ENCODE measurements at places on chromosomes 2 and 18. TPM values are rescaled to one million over a fixed set of nuclear protein-coding genes. Genes with fewer than 3 reads are reported as not detected.

DNA sequence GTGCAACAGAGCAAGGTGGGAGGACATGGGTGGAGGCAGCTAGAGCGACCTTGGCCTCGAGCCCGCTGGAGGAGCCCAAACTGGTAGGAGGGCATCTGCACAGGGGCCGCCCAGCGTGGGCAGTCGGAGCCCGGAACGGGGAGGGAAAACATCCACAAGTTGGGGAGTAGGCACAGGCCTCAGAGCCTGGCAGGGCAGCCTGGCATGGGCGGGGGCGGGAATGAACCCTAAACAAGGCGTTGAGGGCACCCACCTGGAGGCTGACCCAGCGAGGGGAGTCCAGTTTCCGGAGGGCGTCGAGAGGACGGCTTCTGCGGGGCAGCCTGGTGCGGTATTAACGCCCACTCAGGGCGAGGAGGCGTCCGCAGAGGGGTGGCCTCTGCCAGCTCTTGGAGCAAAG lies 129.9 kb downstream of the L3MBTL4 start:
- DNase-seq, result no peak
- H3K4me1 ChIP-seq, result no peaks in the 10 kb centered on the region
- no peak overlapping the region for H3K27ac ChIP-seq
- H3K27me3 ChIP-seq, result no peaks in the 10 kb centered on the region
- H3K36me3 ChIP-seq, result no peaks in the 10 kb centered on the region

GRCh38 chr2:75592030-75592429 lies 31.3 kb upstream of the EVA1A start:
- H3K27ac ChIP-seq, result no peak overlapping the region
- H3K36me3 ChIP-seq, result no peaks in the 10 kb centered on the region
- H3K4me1 ChIP-seq, result no peaks in the 10 kb centered on the region
- no peak overlapping the region for H3K4me3 ChIP-seq
- no peak for DNase-seq

GRCh38 chr2:217282531-217282930 lies 422.7 kb upstream of the TNP1 start:
- no peak for DNase-seq
- no peaks in the 10 kb centered on the region for H3K27me3 ChIP-seq
- no peak overlapping the region for H3K27ac ChIP-seq
- H3K4me3 ChIP-seq, result no peak overlapping the region

DNA sequence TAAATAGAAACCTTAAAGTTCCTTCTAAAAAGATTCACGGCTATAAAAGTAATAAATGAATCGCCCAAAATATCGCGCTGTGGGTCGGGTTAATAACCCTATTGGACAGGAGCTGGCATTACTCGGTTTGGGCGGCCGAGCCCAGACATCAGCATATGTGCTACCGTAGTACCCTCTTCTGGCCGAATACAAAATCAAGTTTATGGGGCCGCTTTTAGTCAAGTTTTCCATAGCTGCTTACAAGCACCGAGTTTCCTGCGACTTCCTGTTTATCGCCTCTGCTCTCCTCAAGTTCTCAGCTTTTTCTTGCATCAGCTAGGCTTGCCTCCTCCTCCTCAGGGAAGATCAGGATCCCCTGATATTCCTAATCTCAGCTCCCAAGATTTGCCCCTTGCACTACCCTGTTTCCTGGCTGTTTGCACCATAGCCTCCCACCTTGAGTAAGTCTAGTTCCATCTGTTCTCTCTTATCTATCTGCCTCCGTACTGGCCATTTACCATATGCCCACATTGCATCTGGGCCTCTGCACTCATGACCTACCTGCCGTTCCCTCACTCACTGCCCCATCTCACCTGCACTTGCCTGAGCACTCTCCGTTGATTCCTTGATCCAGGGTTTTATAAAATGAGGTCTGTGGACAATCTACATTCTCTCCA lies 56.1 kb downstream of the SLC35F5 start:
- H3K4me1 ChIP-seq, result peaks cover 9% of the 10 kb centered on the region
- peak; percentile 48 for DNase-seq
- H3K27ac ChIP-seq, result peak overlapping the region; percentile 9
- H3K4me3 ChIP-seq, result peak overlapping the region; percentile 46

GRCh38 chr2:88874063-88874657 lies 182.7 kb downstream of the RPIA start:
- no peak overlapping the region for H3K4me3 ChIP-seq
- H3K4me1 ChIP-seq, result no peaks in the 10 kb centered on the region

The PLGLB1 gene
- 2.4 TPM for total RNA-seq

The OTOS gene
- not detected for total RNA-seq

The MLPH gene
- total RNA-seq, result 73.5 TPM

DNA sequence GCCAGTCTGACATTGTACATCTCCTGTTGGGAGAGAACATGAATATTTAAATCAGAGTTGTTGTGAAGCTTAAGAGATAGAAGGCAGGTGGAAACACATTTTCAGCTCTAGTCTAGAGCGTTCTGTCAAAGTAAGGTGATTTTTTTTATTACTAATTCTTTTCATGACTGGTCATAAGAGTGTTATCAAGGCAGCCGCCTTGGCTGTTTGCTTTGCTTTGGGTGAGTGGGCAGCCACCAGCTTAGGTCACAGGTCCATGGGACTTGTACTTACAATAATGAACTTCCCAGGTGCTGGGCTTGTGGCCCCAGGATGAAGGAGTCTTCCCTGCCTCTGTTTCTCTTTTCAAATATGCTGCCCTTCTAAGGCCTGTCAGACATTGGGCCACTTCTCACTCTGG lies 256.3 kb downstream of the SRBD1 start:
- no peak overlapping the region for H3K27ac ChIP-seq
- H3K4me3 ChIP-seq, result no peak overlapping the region
- H3K36me3 ChIP-seq, result no peaks in the 10 kb centered on the region
- H3K27me3 ChIP-seq, result no peaks in the 10 kb centered on the region

DNA sequence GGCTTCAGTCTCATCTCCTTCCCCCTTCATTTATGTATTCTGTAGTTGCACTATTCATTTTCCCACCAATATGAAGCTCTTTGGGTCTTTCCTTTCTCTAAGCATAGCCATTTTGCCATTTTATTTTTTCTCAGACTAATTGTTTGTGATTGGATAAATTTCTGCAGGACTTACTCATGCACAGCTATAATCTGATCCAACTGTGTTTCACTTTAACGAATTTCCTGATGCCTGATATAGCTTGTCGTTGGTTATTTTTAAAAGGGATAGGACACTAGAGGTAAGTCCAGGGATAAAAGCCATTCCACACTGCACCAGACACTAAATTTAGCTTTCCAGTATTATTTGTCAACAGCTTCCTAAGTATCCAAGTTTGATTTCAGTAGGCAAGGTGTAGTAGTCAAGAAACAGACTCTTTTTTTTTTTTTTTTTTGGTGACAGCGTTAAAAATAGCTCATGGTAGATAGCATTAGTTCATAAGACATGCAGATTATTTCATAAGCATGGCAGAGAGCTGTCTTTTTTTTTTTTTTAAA lies 17.4 kb downstream of the ASB18 start:
- H3K27me3 ChIP-seq, result peaks cover 15% of the 10 kb centered on the region
- peaks cover 73% of the 10 kb centered on the region for H3K4me1 ChIP-seq
- DNase-seq, result no peak
- H3K4me3 ChIP-seq, result no peak overlapping the region
- peak overlapping the region; percentile 85 for H3K27ac ChIP-seq
- H3K36me3 ChIP-seq, result no peaks in the 10 kb centered on the region

The NEU2 gene
- total RNA-seq, result not detected

DNA sequence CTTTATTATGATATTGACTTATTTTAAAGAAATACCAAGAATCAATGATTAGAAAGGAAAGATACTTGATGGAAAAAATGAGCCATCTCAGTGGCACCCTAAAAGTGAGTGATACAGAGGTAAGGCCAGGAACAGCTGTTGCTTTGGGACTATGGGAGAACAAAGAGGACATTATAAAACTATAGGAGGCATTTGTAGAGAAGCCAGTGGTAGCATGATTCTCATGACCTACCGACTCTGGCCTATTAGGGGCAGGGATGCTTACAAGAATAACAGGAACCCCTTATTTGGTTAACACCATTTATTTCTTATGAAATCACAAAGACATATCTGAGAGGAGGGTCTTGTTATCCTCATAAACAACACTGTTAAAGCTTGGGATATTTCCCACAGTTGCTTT lies 162.2 kb downstream of the RIT2 start:
- no peaks in the 10 kb centered on the region for H3K4me1 ChIP-seq
- no peak overlapping the region for H3K27ac ChIP-seq
- no peaks in the 10 kb centered on the region for H3K36me3 ChIP-seq
- H3K4me3 ChIP-seq, result no peak overlapping the region

- peaks cover 10% of the 10 kb centered on the region for H3K36me3 ChIP-seq
- H3K27ac ChIP-seq, result no peak overlapping the region
These were observed 7.7 kb downstream of the ZSCAN30 start for GRCh38 chr18:35282353-35282752.

The CHRNG gene
- not detected for total RNA-seq

DNA sequence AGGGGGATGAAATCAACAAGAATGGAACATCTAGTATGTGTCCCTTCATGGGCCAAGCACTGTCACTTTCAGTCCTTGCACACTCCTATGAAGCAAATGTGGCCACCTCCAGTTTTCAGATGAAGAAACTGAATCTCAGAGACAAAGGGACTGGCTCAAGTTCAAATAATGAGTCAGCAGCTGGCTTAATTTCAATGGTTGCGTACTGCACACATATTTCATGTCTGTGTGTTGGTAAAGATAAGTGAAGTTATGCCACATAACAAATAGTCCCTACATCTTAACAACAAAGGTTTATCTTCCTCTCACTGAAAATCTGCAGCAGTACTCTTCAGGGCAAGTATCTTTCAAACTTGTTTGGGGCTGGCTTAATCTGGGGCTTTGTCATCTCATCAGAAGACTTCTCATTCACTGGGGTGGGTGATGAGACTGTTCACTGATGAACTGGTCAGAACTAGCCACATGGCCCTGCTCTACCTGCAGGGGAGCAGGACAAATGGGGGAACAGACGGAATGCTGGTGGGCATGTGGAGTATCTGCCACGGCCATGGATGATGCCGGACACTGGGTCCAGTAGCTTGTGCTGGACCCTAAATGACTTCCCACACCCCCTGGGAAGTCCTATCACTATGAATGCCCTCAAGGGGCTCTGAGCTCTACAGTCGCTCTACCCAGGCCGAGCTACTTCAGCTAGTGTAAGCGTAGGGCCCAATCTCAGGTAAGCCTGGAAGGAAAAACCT lies 263.2 kb downstream of the CYP26B1 start:
- no peak for DNase-seq
- H3K4me3 ChIP-seq, result no peak overlapping the region
- H3K27me3 ChIP-seq, result no peaks in the 10 kb centered on the region
- no peaks in the 10 kb centered on the region for H3K36me3 ChIP-seq

The REG3A gene
- not detected for total RNA-seq

- no peaks in the 10 kb centered on the region for H3K27me3 ChIP-seq
- DNase-seq, result no peak
- H3K27ac ChIP-seq, result peak overlapping the region; percentile 74
These were observed 33.7 kb downstream of the GPR75 start for GRCh38 chr2:53826030-53826410.

- DNase-seq, result no peak
- no peaks in the 10 kb centered on the region for H3K27me3 ChIP-seq
- H3K36me3 ChIP-seq, result no peaks in the 10 kb centered on the region
- H3K4me3 ChIP-seq, result peak overlapping the region; percentile 73
- peaks cover 26% of the 10 kb centered on the region for H3K4me1 ChIP-seq
These were observed 45.6 kb upstream of the SELENOI start for GRCh38 chr2:26300234-26300925.

The MYO7B gene
- 0.44 TPM for total RNA-seq

- peaks cover 20% of the 10 kb centered on the region for H3K4me1 ChIP-seq
- H3K4me3 ChIP-seq, result no peak overlapping the region
- H3K36me3 ChIP-seq, result no peaks in the 10 kb centered on the region
- peaks cover 28% of the 10 kb centered on the region for H3K27me3 ChIP-seq
- no peak overlapping the region for H3K27ac ChIP-seq
These were observed 2.9 kb upstream of the B3GNT7 start for GRCh38 chr2:231392431-231393148.

DNA sequence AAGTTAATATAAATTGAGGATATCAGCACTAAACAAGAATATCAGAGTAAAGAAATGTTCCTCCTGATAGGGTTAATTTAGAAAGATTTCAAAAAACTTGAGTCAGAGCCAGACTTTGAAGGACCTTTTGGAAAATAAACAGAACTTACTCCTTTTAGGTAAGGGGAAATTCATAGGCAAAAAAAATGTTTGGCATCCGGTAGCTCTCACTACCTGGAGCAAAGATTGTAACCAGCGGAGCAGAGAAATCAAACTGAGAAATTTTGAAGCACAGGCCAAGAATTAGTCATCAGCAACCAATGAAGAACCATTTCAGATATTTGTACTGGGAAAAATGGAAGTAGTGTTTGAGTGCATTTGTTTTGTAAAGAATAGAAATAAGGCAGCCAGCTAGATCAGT lies 113.0 kb downstream of the ICA1L start:
- H3K27ac ChIP-seq, result no peak overlapping the region
- peaks cover 28% of the 10 kb centered on the region for H3K36me3 ChIP-seq
- no peaks in the 10 kb centered on the region for H3K4me1 ChIP-seq
- DNase-seq, result no peak

DNA sequence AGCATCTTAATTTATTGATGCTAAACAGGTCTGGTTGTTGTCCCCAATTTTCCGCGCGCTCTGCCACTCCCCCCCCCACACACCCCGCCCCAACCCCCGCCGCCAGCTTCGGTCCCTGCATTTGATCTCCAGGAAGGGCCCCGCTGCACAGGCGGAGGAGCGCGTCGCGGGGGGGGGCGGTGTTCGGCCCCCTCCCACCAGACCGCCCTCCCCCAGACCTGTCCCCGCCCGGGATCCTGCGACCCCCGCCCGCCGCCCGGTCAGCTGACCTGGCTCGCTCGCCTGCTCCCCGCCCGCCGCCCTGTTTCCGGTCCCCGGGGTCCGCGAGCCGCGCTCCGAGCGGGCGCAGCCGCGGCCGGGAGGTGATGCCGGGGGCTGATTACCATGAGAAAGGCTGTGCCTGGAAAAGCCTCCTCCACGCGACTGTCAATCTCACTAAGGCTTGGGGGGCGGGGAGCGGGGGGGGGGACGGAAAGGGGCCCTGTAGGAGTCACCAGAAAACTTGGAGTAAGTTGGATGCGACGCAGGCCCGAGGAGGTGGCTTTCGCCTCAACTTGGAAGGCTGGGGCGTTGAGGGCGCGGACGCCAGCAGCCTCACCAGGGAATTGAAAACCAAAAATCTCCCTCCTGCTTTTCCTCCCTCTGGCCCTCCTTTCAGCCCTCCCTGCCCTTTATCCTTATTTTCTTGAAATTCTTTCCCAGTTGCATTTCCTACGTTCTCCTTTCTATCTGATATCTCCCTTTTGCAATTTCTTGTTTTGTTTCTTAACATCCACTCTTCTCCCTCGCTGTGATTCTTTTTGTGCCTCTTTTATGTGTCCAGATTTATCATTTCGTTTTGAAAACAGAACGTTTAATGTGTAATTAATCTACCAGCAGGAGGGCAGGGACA lies 4.4 kb upstream of the ZEB2 start:
- peak; percentile 73 for DNase-seq
- no peaks in the 10 kb centered on the region for H3K27me3 ChIP-seq
- H3K36me3 ChIP-seq, result no peaks in the 10 kb centered on the region
- peaks cover 36% of the 10 kb centered on the region for H3K4me1 ChIP-seq
- H3K27ac ChIP-seq, result peak overlapping the region; percentile 98
- H3K4me3 ChIP-seq, result peak overlapping the region; percentile 85

The FIGN gene
- total RNA-seq, result 12.9 TPM

The MC4R gene
- not detected for total RNA-seq
